ENCODE measurements at places on chromosomes 3 and 15. TPM values are rescaled to one million over a fixed set of nuclear protein-coding genes. Genes with fewer than 3 reads are reported as not detected.

Gene CPEB1
- 62.3 TPM for total RNA-seq

Gene VILL
- 6.7 TPM for total RNA-seq

Gene GALK2
- 62.4 TPM for total RNA-seq

Gene SLC22A13
- total RNA-seq = 0.33 TPM

Gene EFCC1
- not detected for total RNA-seq

Gene FAM107A
- total RNA-seq = under 0.01 TPM

Gene LRRC31
- total RNA-seq = not detected

Gene IGF2BP2
- total RNA-seq = 26.2 TPM

Gene WWTR1
- total RNA-seq = 13.7 TPM

Gene ZNF710
- 9.4 TPM for total RNA-seq

Gene NMNAT3
- total RNA-seq = 2.8 TPM

Gene TMIE
- 0.51 TPM for total RNA-seq

Gene DAG1
- 48.7 TPM for total RNA-seq

Gene MNS1
- 2.1 TPM for total RNA-seq

Gene DISP2
- 0.26 TPM for total RNA-seq

Gene ULK4
- total RNA-seq = 9.7 TPM

Gene CLDN16
- total RNA-seq = under 0.01 TPM

Gene FEZF2
- total RNA-seq = not detected

Gene RAB43
- 12.1 TPM for total RNA-seq

Gene CRYGS
- 1.0 TPM for total RNA-seq

Gene LINGO1
- not detected for total RNA-seq

Gene GRAMD2A
- total RNA-seq = 0.77 TPM

Gene GOLGA6L10
- total RNA-seq = 0.26 TPM

Gene PAQR9
- not detected for total RNA-seq

Gene APOD
- total RNA-seq = 2.1 TPM

Gene GOLGA8G
- total RNA-seq = not detected

Gene TM6SF1
- 2.3 TPM for total RNA-seq

Gene NMB
- total RNA-seq = 3.6 TPM

Gene SERPINI2
- total RNA-seq = not detected

Gene MORC1
- not detected for total RNA-seq

Gene UBAP1L
- 0.99 TPM for total RNA-seq

Gene SPATA12
- not detected for total RNA-seq

Gene WNT7A
- not detected for total RNA-seq

Gene PLAAT1
- not detected for total RNA-seq

Gene ZNF501
- 16.0 TPM for total RNA-seq

Gene ZPLD1
- 0.17 TPM for total RNA-seq

Gene SERINC4
- total RNA-seq = under 0.01 TPM

Gene IQCH
- 5.0 TPM for total RNA-seq

Gene IL12A
- 72.5 TPM for total RNA-seq

Gene HYAL3
- 7.4 TPM for total RNA-seq

Measured in fibroblast of lung (primary cell).